Stimulated activated naive B cell treated with anti-CD40 and anti-IgM and Interleukin-4, amounts not matched to agents 10 μg/mL and 1 μg/mL and 100 μg/mL, for 72 hours (primary cell): ENCODE measurements at places on chromosomes 3 and 15.

GRCh38 chr3:105691633-105692032 lies 177.2 kb downstream of the CBLB start:
- DNase-seq, result no peak

- no peak for DNase-seq
These were observed 150.8 kb upstream of the BHLHE40 start for GRCh38 chr3:4828279-4829030.

- peak; percentile 39 for DNase-seq
These were observed 789.5 kb upstream of the CFAP20DC start for GRCh38 chr3:59839283-59839682.

DNA sequence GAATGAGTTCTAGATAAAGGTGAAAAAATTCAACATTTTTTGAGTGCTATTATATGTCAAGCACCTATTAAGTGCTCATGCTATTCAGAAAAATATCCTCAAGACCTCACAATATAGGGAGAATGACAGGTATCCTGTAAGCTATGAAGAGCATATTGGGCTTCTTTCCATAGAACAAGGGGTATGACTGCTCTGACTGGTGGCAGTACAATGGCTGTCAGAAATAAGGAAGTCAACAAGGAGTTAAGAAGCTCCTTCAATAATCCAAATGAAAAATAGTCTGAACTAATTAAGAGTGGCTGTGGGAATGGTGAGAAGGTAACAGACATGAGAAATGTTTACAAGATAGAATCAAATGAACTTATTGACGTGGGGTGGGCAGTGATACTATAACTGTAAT lies 24.7 kb downstream of the NPTN start:
- no peak for DNase-seq

DNA sequence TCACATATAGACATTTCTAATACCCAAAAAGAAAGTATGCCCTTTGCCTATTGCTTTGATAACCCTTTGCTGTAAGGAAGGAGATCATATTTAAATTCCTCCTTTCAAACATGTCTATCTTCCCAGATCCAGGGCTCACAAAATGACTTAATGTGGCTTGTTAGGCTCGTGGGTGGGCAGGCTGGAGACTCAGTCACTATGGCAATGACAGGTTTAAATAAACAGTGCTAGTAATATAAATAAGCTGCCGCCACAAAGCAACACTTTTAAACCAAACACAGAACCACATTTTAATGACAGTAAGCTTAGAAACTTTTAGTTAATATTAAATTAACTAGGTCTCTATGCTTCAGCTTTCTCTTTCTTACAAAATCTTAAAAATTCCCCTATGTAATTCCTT lies 616.0 kb upstream of the NAALADL2 start:
- DNase-seq, result no peak
